ENCODE measurements at places on chromosomes 2 and 18.

GRCh38 chr2:217248312-217248935 lies 388.6 kb upstream of the TNP1 start:
- no peaks in the 10 kb centered on the region for H3K36me3 ChIP-seq
- no peak overlapping the region for H3K27ac ChIP-seq

DNA sequence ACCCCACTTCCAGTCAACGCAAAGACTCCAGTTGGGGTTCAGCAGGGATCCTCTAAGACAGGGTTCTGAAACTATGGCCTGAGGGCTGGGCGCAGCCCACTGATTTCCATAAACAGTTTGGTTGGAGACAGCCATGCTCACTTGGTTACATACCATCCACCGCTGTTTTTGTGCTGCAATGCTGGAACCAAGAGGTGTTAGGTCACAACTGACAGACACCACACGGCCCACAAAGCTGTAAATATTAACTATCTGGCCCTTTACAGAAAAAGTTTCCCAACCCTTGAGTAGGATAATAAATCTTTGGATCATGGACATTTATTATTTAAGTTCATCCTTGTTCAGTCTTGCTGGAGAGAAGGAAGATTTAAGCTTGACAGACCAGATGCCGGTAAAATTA lies 8.4 kb upstream of the CD226 start:
- no peak overlapping the region for H3K27ac ChIP-seq
- H3K4me1 ChIP-seq, result peaks cover 10% of the 10 kb centered on the region
- no peak for DNase-seq

DNA sequence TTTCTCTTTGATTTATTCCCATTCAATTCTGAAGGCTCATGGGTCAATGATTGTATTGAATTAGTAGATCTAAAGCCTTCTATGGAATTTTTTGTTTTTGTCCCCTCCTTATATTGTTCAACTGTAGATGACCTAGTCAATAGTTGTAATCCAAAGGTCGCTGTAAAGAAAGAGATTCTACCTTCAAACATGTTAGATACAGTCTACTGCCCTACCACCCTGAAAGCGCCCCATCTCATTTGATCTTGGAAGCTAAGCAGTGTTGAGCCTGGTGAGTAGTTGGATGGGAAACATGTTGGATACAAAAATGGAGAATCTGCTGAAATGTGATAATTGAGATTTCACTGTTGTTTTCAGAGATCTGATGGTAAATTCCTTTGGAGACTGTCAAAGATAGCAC lies 63.0 kb downstream of the PPP1R1C start:
- DNase-seq, result no peak
- no peaks in the 10 kb centered on the region for H3K36me3 ChIP-seq
- no peaks in the 10 kb centered on the region for H3K4me1 ChIP-seq
- no peaks in the 10 kb centered on the region for H3K27me3 ChIP-seq
- H3K4me3 ChIP-seq, result no peak overlapping the region
- H3K27ac ChIP-seq, result no peak overlapping the region

DNA sequence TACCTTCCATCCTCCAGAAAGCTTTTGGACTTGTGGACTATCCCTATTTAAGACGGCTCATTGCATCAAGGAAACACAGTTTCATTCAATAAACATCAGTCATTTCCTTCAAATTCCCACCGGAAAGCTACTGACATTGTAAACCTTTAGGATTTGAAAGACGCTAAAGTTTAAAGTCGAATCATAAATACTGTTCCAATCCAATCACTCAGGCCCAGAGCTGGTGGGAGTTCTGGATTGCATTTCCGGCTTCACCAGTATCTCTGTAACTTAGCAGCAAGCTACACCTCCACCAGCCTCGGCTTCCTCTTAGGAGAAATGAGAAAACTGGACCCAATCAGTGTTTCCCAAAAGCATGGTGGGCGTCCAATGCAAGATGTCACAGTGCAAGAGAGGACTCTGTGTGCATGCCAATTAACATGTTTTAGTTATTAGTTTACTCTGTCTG lies 1.6 kb downstream of the WDFY1 start:
- no peak for DNase-seq
- peak overlapping the region; percentile 92 for H3K4me3 ChIP-seq
- H3K36me3 ChIP-seq, result no peaks in the 10 kb centered on the region
- H3K27me3 ChIP-seq, result no peaks in the 10 kb centered on the region

DNA sequence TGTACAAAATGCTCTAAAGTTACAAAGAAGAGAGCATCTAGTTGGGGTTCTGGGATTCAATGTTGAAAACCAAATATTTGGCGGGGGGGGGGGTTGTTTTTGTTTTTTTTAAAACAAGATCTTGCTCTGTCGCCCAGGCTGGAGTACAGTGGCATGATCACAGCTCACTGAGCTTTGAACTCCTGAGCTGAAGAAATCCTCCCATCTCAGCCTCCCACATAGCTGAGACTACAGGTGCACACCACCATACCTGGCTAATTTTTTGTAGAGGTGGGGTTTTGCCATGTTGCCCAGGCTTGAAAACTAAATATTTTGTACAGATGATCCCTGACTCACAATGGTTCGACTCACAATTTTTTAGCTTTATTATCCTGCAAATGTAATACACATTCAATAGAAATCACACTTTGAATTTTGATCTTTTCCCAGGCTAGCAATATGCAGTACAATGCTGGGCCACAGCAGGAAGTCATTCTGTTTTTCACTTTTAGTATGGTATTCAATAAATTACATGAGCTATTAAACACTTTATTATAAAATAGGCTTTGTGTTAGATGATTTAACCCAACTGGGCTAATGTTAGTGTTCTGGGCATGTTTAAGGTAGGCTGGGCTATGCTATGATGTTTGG lies 7.6 kb downstream of the BARD1 start:
- no peak overlapping the region for H3K4me3 ChIP-seq
- H3K4me1 ChIP-seq, result peaks cover under 1% of the 10 kb centered on the region
- no peak overlapping the region for H3K27ac ChIP-seq
- no peaks in the 10 kb centered on the region for H3K27me3 ChIP-seq

DNA sequence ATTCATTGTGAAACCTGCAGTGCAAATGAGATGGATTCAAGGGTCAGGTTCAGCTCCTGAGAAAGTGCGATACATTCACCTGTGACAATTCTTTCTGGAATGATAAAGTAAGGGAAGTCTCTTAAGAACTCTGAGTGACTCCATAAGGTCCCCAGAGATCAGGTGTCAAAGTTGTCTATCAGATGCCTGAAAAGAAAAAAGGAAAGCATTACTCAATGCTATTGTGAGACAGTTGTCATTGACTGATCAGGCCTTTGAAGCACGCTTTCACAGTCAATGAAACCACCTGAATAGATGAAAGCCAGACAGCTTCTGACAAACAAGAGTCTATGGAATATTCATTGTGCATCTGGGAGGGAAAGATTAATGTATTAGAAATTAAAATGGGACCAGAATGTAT lies 252.7 kb upstream of the GALNT5 start:
- H3K4me3 ChIP-seq, result no peak overlapping the region
- H3K36me3 ChIP-seq, result no peaks in the 10 kb centered on the region
- H3K27ac ChIP-seq, result no peak overlapping the region
- H3K4me1 ChIP-seq, result no peaks in the 10 kb centered on the region
- DNase-seq, result no peak
- H3K27me3 ChIP-seq, result no peaks in the 10 kb centered on the region

- H3K4me1 ChIP-seq, result no peaks in the 10 kb centered on the region
- no peak overlapping the region for H3K4me3 ChIP-seq
- no peaks in the 10 kb centered on the region for H3K36me3 ChIP-seq
- no peaks in the 10 kb centered on the region for H3K27me3 ChIP-seq
- DNase-seq, result no peak
Measured at GRCh38 chr18:26992926-26993325, 127.4 kb upstream of the AQP4 start.

DNA sequence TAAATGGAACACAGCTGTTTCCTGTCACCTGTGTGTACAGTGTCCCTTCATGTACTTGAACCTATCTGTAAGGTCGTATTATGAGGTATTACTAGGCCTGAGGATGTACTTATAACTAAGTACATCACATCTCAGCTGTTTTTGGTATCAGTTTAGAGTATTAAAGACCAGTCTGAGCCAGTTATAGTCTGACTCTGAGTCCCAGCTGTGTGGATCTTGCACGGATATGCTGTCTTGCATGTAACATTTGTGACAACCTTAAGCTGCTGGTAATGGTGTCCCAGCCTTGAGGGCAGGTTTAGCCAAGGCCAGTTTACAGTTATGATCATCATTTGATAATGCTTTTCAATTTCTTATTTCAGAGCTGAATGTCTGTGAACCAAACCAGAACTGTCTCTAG lies 496.3 kb downstream of the SLC4A3 start:
- no peak overlapping the region for H3K27ac ChIP-seq
- H3K4me1 ChIP-seq, result no peaks in the 10 kb centered on the region
- no peak overlapping the region for H3K4me3 ChIP-seq
- DNase-seq, result no peak
- no peaks in the 10 kb centered on the region for H3K36me3 ChIP-seq

- no peak overlapping the region for H3K4me3 ChIP-seq
- peaks cover 59% of the 10 kb centered on the region for H3K4me1 ChIP-seq
- peaks cover 24% of the 10 kb centered on the region for H3K36me3 ChIP-seq
- H3K27me3 ChIP-seq, result no peaks in the 10 kb centered on the region
Measured at GRCh38 chr2:230878599-230879188, 14.0 kb downstream of the ITM2C start.

DNA sequence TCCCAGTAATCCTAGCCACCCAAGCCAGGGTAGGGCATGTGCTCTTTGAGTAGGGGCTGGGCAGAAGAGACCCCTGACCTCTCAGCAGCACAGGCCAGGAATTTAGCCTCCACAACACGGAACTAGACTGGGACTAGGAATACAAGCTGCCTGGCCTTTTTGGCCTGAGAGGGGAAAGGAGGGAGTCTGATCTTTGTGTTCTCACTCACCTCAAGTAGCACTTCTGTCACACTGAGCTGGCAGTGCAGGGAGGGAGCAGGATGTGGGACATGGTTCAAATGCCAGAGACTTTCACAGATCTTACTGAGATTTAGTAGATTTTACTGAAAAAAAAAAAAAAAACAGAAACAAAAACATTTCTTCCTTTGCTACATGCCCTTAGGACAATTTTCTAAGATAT lies 395.2 kb downstream of the CMPK2 start:
- no peak for DNase-seq
- H3K4me1 ChIP-seq, result no peaks in the 10 kb centered on the region
- no peaks in the 10 kb centered on the region for H3K36me3 ChIP-seq
- H3K4me3 ChIP-seq, result no peak overlapping the region
- H3K27ac ChIP-seq, result no peak overlapping the region

- no peaks in the 10 kb centered on the region for H3K27me3 ChIP-seq
- peak overlapping the region; percentile 93 for H3K27ac ChIP-seq
- H3K36me3 ChIP-seq, result no peaks in the 10 kb centered on the region
- peaks cover 52% of the 10 kb centered on the region for H3K4me1 ChIP-seq
- H3K4me3 ChIP-seq, result peak overlapping the region; percentile 60
- DNase-seq, result peak; percentile 81
Measured at GRCh38 chr2:231708773-231709635, 679 bp downstream of the PTMA start.

DNA sequence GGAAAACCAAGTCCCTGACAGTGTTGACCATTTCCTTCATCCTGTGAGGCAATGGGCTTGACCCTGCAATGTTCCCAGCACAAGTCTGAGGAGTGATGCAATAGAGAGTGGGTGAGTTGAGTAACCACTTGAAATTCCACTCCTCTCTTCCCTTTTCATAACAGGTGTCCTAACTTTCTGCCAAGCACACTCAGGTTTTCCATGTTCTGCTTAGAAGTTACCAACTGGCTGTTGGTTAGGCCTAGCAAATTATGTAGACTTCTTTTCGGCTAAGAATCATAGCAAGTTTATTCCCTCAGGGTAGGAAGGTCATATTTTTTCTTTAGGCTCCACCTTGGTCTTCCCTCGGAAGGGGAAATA lies 11.5 kb downstream of the GNLY start:
- no peaks in the 10 kb centered on the region for H3K27me3 ChIP-seq
- DNase-seq, result no peak
- H3K4me1 ChIP-seq, result peaks cover 44% of the 10 kb centered on the region
- H3K4me3 ChIP-seq, result no peak overlapping the region
- H3K36me3 ChIP-seq, result no peaks in the 10 kb centered on the region

GRCh38 chr18:48740851-48741485 lies 202.1 kb downstream of the CTIF start:
- no peak for DNase-seq
- no peaks in the 10 kb centered on the region for H3K36me3 ChIP-seq
- H3K27ac ChIP-seq, result no peak overlapping the region

- H3K36me3 ChIP-seq, result peaks cover 7% of the 10 kb centered on the region
- H3K4me1 ChIP-seq, result peaks cover 8% of the 10 kb centered on the region
- peak overlapping the region; percentile 100 for H3K27ac ChIP-seq
- no peaks in the 10 kb centered on the region for H3K27me3 ChIP-seq
- peak overlapping the region; percentile 78 for H3K4me3 ChIP-seq
- no peak for DNase-seq
Measured at GRCh38 chr2:24971286-24971535, 544 bp downstream of the DNAJC27 start.

DNA sequence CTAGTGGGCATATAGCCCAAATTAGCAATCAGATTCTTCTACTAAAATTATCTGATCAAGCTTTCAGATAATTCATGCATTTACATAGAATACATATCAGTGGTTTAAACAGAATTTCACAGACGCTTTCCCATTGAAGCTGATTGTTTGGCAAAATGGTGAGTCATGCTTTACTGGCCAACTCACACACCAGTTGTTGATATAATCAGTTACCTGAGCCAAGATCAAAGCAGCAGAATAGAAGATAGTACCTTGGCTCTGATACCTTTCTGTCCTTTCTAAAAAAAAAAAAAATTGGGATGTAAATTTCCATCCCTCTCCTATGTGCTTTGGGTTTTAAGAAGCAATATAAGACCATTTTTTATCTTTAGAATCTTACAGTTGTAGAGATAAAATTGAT lies 178.0 kb downstream of the MCFD2 start:
- H3K27ac ChIP-seq, result no peak overlapping the region
- no peaks in the 10 kb centered on the region for H3K27me3 ChIP-seq
- peaks cover 2% of the 10 kb centered on the region for H3K36me3 ChIP-seq
- DNase-seq, result no peak
- H3K4me1 ChIP-seq, result no peaks in the 10 kb centered on the region

- H3K4me1 ChIP-seq, result peaks cover 21% of the 10 kb centered on the region
- no peak overlapping the region for H3K27ac ChIP-seq
- no peaks in the 10 kb centered on the region for H3K36me3 ChIP-seq
Measured at GRCh38 chr18:58606236-58606635, 22.7 kb downstream of the ALPK2 start.

DNA sequence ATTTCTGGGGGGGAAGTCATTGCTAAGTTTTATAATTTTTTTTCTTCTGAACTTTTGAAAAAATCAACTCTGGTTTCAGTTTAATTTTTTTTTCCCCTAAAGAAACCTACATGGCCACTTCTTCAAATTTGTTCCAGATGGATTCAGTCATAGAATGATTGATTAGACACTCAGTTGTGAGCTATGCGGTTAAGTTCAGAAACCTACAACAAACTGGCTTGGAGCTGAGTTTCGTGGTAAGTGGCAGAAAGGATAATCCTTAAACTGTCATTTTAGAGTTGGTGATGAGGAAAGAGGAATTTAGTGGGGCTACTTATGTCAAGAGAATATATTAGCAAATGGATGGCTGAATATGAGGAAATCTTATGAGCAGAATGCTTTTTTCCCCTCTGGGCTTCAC lies 23.7 kb downstream of the EFEMP1 start:
- no peaks in the 10 kb centered on the region for H3K4me1 ChIP-seq
- H3K36me3 ChIP-seq, result no peaks in the 10 kb centered on the region
- no peak overlapping the region for H3K27ac ChIP-seq
- no peak overlapping the region for H3K4me3 ChIP-seq
- DNase-seq, result no peak

- no peak overlapping the region for H3K27ac ChIP-seq
- no peaks in the 10 kb centered on the region for H3K4me1 ChIP-seq
- H3K27me3 ChIP-seq, result no peaks in the 10 kb centered on the region
Measured at GRCh38 chr2:210540471-210540870, 15.9 kb upstream of the CPS1 start.

GRCh38 chr2:85308896-85309555 lies 18.8 kb downstream of the TGOLN2 start:
- H3K36me3 ChIP-seq, result no peaks in the 10 kb centered on the region
- peaks cover 21% of the 10 kb centered on the region for H3K4me1 ChIP-seq
- DNase-seq, result no peak
- H3K4me3 ChIP-seq, result no peak overlapping the region
- no peaks in the 10 kb centered on the region for H3K27me3 ChIP-seq

Data from B cell (primary cell).